ENCODE measurements at places on chromosomes 7 and 10.

DNA sequence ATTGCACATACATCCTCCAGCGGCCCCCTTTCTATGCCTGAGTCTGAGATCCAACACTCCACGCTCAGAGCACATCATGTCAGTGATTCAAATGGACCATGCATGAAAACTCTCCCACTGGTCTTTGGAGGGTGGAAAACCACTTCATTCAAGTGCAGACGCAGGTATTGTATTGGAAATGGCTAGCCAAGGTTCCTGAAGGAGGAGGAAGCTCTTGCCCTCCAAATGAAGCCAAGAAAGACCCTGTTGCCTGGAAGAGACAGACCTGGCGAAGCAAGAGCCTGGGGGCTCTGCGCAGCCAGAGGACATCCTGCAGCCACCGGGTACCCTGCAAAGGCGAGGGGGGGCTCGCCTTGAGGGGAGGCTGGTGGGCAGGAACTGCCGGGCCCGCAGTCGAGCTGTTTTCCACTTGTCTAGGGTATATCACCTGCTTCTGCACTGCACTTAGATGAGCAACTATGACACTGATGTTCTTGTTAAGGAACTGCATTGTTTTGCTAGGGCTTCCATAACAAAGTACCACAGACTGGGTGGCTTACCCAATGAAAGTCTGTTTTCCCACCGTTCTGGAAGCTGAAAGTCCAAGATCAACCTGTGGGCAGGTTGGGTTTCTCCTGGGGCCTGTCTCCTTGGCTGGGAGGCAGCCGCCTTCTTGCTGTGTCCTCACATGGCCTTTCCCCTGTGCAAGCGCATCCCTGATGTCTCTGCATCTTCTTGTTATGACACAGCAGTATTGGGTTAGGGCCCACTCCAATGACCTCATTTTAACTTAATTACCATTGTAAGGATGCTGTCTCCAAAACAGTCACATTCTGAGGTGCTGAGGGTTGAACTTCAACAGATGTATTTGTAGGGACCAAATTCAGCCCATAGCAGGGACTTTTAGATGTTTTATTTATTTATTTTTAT lies 233.4 kb downstream of the ARHGAP12 start:
- no peaks in the 10 kb centered on the region for H3K27me3 ChIP-seq
- H3K4me3 ChIP-seq, result no peak overlapping the region
- no peaks in the 10 kb centered on the region for H3K36me3 ChIP-seq
- no peak overlapping the region for H3K27ac ChIP-seq

GRCh38 chr7:4151926-4152549 lies 530.1 kb upstream of the FOXK1 start:
- H3K4me3 ChIP-seq, result no peak overlapping the region
- no peaks in the 10 kb centered on the region for H3K27me3 ChIP-seq
- DNase-seq, result no peak

GRCh38 chr7:25244254-25245033 lies 16.2 kb upstream of the NPVF start:
- DNase-seq, result no peak
- H3K27ac ChIP-seq, result no peak overlapping the region
- peaks cover 8% of the 10 kb centered on the region for H3K27me3 ChIP-seq
- H3K4me3 ChIP-seq, result no peak overlapping the region
- H3K4me1 ChIP-seq, result no peaks in the 10 kb centered on the region

GRCh38 chr7:86477343-86477935 lies 166.3 kb upstream of the GRM3 start:
- H3K27ac ChIP-seq, result no peak overlapping the region
- no peaks in the 10 kb centered on the region for H3K36me3 ChIP-seq

- no peak overlapping the region for H3K27ac ChIP-seq
- no peaks in the 10 kb centered on the region for H3K36me3 ChIP-seq
- H3K4me1 ChIP-seq, result no peaks in the 10 kb centered on the region
- H3K4me3 ChIP-seq, result no peak overlapping the region
- DNase-seq, result no peak
- no peaks in the 10 kb centered on the region for H3K27me3 ChIP-seq
Observed at GRCh38 chr7:91187061-91187460, 77.2 kb upstream of the FZD1 start.

DNA sequence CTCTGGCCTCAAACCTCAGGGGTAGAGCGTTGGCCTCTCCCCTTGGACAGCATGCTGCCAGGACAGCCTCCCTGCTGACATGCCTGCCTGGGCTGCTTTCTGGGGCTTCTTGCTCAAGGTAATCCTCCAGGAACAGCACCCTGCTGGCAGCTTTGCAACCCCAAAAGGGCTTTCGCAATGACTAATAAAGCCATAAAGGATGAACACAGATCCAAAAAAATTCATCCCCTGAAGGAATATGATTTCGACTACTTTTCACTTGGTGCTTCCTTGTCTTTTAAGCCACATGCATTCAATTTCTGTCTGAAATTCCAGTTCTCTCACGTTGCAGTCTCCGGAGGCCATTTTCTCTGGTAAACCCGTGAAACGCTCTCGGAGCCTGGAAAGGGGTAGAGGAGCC lies 15.1 kb upstream of the SH3PXD2A start:
- no peaks in the 10 kb centered on the region for H3K4me1 ChIP-seq
- DNase-seq, result no peak
- H3K4me3 ChIP-seq, result no peak overlapping the region
- no peaks in the 10 kb centered on the region for H3K27me3 ChIP-seq
- H3K36me3 ChIP-seq, result peaks cover 3% of the 10 kb centered on the region

DNA sequence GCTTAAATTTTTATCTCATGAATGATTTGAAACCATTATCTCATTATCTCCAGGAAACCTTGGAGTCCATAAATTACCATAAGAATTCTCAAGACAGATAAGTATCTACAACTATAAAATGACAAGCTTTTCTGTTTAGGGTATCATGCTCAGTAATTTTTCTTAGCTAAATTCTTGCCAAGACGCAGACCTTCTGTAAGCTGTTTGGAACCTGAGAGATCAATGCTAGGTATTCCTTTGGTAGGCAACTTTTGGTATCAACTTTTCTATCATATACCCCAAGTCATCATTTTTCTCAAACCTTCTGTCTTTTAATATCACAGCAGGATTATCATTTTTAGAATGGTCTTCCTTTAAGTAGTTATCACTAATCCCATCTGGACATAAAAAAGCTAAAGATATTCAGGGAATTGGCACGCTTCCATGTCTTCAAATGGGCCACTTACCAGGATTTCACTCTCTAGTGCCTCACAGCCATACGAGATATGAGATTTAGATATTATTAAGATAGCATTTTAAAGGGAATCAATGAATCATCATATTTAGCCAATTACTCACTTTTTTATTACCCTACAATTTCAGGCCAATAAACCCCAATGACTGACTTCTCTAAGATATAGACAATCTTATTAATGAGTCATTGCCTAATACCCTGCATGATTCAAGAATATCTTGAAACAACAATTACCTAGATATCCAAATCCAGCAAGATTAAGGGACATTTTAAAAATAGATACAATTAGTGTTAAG lies 544.1 kb downstream of the HTR7 start:
- no peaks in the 10 kb centered on the region for H3K27me3 ChIP-seq
- no peaks in the 10 kb centered on the region for H3K36me3 ChIP-seq
- no peak for DNase-seq
- no peak overlapping the region for H3K4me3 ChIP-seq

GRCh38 chr7:50956522-50957155 lies 173.9 kb upstream of the GRB10 start:
- H3K4me1 ChIP-seq, result no peaks in the 10 kb centered on the region
- no peaks in the 10 kb centered on the region for H3K36me3 ChIP-seq
- no peak overlapping the region for H3K4me3 ChIP-seq
- H3K27ac ChIP-seq, result no peak overlapping the region
- no peaks in the 10 kb centered on the region for H3K27me3 ChIP-seq

DNA sequence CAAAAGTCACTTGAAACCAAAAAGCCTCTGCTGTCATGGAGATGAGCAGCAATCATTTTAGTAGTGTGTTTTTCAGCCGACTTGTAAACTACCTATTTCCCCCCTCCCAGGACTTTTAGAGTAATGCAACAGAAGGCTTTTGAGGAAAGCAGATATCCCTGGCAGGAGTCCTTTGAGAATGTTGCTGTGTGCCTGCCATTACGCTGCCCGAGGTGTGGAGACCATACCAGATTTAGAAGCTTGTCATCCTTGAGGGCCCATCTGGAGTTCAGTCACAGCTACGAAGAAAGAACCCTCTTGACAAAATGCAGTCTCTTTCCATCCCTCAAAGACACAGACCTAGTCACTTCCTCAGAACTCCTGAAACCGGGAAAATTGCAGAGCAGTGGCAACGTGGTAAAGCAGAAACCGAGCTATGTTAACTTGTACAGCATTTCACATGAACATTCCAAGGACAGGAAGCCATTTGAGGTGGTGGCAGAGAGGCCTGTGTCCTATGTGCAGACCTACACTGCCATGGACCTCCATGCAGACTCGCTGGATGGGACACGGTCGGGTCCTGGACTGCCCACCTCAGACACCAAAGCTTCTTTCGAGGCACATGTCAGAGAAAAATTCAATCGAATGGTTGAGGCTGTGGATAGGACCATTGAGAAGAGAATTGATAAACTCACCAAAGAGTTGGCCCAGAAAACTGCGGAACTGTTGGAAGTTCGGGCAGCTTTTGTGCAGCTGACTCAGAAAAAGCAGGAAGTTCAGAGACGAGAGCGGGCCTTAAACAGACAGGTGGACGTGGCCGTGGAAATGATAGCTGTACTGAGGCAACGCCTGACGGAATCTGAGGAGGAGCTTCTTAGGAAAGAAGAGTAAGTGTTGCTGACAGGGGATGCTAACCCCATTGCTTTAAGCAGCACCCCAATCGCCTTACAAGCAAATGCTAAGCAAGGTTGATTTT lies 2.2 kb downstream of the ZNF365 start:
- no peak overlapping the region for H3K4me3 ChIP-seq
- H3K27ac ChIP-seq, result no peak overlapping the region
- H3K36me3 ChIP-seq, result no peaks in the 10 kb centered on the region
- peaks cover 10% of the 10 kb centered on the region for H3K4me1 ChIP-seq
- DNase-seq, result no peak

GRCh38 chr10:12703813-12704212 lies 297.7 kb downstream of the CCDC3 start:
- no peak overlapping the region for H3K27ac ChIP-seq
- H3K4me3 ChIP-seq, result no peak overlapping the region
- H3K27me3 ChIP-seq, result no peaks in the 10 kb centered on the region
- DNase-seq, result no peak
- peaks cover 6% of the 10 kb centered on the region for H3K36me3 ChIP-seq

DNA sequence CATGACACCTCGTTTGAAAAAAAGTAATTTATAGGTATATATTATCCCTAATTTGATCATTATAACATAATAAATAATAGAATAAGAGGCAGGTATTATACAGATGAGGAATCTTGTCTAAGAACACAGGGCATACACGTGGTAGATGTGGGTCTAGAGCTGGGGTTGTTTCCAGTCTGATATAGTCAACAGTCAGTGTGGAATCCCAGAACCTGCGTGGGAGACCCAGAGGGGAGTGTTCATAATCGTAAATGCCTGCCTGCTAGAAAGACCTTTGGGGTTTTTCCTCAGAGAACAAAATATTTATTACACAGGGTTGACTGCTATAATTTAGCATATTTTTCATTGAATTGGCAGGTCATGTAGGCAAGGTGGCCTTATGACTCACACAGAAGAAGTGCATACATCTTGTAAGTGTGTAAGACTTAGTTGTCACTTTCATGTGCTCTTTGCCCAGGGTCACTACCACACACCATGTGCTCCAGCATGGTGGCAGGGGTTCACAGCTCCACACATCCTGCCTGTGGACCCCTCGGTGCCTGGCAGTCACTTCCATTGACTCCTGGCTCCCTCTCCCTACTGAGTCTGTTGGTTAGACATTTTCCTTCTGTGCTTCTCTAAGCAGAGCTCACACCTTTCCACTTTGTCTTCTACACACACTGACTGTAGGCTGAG lies 94.9 kb upstream of the IKZF1 start:
- peaks cover 4% of the 10 kb centered on the region for H3K36me3 ChIP-seq
- no peak for DNase-seq
- H3K4me3 ChIP-seq, result peak overlapping the region; percentile 1
- no peaks in the 10 kb centered on the region for H3K27me3 ChIP-seq
- peak overlapping the region; percentile 92 for H3K27ac ChIP-seq

- H3K4me3 ChIP-seq, result no peak overlapping the region
- H3K36me3 ChIP-seq, result no peaks in the 10 kb centered on the region
- H3K4me1 ChIP-seq, result no peaks in the 10 kb centered on the region
- no peaks in the 10 kb centered on the region for H3K27me3 ChIP-seq
Observed at GRCh38 chr10:115951242-115951641, 321.8 kb downstream of the GFRA1 start.

GRCh38 chr7:101792051-101792681 lies 25.3 kb upstream of the CUX1 start:
- no peaks in the 10 kb centered on the region for H3K4me1 ChIP-seq
- no peaks in the 10 kb centered on the region for H3K27me3 ChIP-seq
- H3K27ac ChIP-seq, result no peak overlapping the region
- no peaks in the 10 kb centered on the region for H3K36me3 ChIP-seq
- no peak overlapping the region for H3K4me3 ChIP-seq

DNA sequence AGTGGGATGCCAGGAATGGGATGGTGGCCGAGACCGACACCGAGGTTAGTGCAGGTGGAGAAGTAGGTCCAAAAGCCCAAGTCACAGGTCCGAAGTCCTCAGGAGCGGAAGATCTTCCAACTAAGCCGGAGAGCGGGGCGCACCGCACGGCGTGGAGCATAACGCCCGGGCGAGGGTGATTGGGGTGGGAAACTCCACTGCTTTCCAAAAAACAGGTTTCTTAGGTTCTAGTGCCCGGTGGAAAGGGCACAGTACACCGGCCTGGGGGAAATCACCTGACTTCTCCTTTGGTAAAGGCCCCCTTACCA lies 11.4 kb upstream of the SPAG6 start:
- peaks cover 34% of the 10 kb centered on the region for H3K4me1 ChIP-seq
- peak overlapping the region; percentile 24 for H3K27ac ChIP-seq
- peaks cover 29% of the 10 kb centered on the region for H3K27me3 ChIP-seq
- no peak for DNase-seq

DNA sequence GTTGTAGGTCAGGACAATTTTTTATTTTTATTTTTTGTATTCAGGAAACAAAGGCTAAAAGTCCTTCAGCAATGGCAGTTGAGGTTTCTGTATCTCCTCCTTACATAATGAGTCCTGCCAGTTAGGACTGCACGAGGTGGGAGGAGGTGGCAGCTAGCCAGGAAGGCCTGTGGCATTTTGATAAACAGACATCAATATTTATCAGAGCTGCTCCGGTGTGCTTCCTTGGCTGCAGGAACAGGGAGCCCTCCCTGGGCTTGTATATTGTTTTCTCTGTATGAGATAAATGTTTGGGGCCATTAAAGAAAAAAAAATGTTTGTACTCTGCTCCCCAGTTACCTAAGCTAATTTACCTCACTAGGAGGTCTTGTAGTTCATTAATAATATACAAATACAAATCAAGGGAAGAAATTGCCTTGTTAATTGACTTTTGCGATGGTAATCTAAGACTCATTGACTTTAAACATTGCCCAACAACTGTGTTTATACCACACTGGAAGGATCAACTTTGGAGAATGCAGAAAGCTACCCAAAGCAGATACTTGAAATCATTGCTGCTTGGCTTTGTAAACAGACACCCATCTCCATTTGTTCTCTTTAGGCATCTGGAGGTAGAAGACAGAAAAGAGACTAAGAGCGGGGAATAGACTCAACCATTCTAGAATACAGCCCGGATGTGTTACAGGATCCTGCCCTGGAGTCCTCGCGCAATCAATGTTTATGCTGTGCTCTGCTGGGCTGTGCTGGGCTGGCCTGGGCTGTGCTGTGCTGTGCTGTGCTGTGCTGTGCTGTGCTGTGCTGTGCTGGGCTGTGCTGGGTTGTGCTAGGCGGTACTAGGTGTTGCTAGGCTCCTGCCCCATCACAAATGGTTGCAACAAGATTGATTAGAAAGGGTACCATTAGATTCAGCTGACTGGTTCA lies 36.5 kb upstream of the PDZD8 start:
- no peak overlapping the region for H3K4me3 ChIP-seq
- no peak overlapping the region for H3K27ac ChIP-seq
- no peaks in the 10 kb centered on the region for H3K4me1 ChIP-seq
- no peak for DNase-seq
- H3K36me3 ChIP-seq, result no peaks in the 10 kb centered on the region

All from activated T-helper 2 cell treated with anti-CD3 and anti-CD28 coated beads, Interferon-gamma antibody, Interleukin-2, Interleukin-4, amounts not matched to agents 10 μg/mL and 5 μg/mL and 100 μg/mL, durations not matched to agents 14 hours and 24 hours and 36 hours (primary cell).